ENCODE measurements at places on chromosomes 6 and 20.

- peaks cover 2% of the 10 kb centered on the region for H3K4me1 ChIP-seq
- no peaks in the 10 kb centered on the region for H3K36me3 ChIP-seq
- DNase-seq: no peak
- H3K4me3 ChIP-seq: no peak overlapping the region
- H3K27me3 ChIP-seq: peaks cover under 1% of the 10 kb centered on the region
- H3K27ac ChIP-seq: no peak overlapping the region
Measured at GRCh38 chr6:3726421-3726820, 25.1 kb downstream of the PXDC1 start.

GRCh38 chr6:46816626-46817025 is 23.4 kb downstream of the MEP1A start:
- DNase-seq: no peak
- no peak overlapping the region for H3K4me3 ChIP-seq
- H3K27ac ChIP-seq: no peak overlapping the region
- H3K27me3 ChIP-seq: no peaks in the 10 kb centered on the region

GRCh38 chr20:53699906-53700305 is 106.3 kb upstream of the ZNF217 start:
- no peaks in the 10 kb centered on the region for H3K27me3 ChIP-seq
- no peak overlapping the region for H3K4me3 ChIP-seq
- peaks cover 28% of the 10 kb centered on the region for H3K4me1 ChIP-seq
- DNase-seq: no peak
- H3K36me3 ChIP-seq: no peaks in the 10 kb centered on the region
- H3K27ac ChIP-seq: no peak overlapping the region

- peaks cover 2% of the 10 kb centered on the region for H3K36me3 ChIP-seq
- peak overlapping the region; percentile 80 for H3K4me3 ChIP-seq
- H3K4me1 ChIP-seq: peaks cover 34% of the 10 kb centered on the region
Measured at GRCh38 chr6:166245148-166245547, 63.0 kb downstream of the PRR18 start.

DNA sequence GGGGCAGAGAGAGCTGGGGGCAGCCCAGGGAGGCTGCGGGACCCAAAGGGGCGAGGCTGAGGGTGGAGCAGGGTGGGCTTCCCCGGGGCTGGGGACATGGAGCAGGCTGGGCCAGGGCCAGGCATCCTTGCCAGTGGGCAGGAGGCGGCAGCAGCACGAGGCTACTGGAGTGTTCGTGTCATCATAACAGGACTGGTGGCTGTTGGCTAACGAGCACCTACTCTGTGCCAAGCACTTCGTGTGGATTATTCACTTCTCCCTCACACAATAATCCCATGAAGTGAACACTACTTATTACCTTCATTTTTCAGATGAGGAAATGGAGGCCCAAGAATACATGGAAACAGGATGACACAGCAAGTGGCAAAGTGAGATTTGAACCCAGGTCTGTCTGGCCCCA is 41.7 kb downstream of the GRM4 start:
- H3K4me1 ChIP-seq: no peaks in the 10 kb centered on the region
- peaks cover 4% of the 10 kb centered on the region for H3K27me3 ChIP-seq
- no peak for DNase-seq

DNA sequence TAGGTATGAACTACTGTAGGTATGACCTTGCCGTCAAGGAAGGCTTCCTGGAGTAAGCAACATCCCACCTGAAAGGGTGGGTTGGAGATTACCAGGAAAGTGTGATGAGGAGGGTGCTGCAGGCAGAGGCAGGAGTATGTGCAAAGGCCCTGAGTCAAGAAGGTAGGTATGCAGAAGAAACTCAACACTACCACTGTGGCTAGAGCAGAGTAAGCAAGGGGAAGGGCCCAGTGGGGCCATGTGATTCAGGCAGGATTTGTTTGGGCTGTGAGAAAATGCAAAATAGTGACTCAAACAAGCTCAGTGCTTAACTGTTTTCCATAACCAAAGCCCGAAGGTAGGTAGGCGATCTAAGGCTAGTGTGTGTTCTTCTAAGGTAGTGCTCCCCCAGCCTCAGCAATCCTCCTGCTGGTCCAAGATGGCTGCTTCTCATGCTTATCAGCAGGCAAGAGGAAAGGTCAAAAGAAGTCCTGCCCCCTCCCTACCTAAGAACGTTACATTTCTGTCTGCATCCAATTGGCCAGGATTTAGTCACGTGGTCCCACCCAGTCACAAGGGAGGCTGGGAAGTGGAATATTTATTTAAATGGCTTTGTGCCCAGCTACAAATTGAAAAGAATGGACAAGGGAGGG is 36.2 kb upstream of the HMGA1 start:
- no peaks in the 10 kb centered on the region for H3K36me3 ChIP-seq
- peaks cover 13% of the 10 kb centered on the region for H3K27me3 ChIP-seq
- peaks cover 6% of the 10 kb centered on the region for H3K4me1 ChIP-seq
- no peak for DNase-seq
- H3K27ac ChIP-seq: no peak overlapping the region

GRCh38 chr6:122482750-122483080 is 11.1 kb upstream of the SERINC1 start:
- no peaks in the 10 kb centered on the region for H3K27me3 ChIP-seq
- H3K27ac ChIP-seq: no peak overlapping the region
- H3K4me1 ChIP-seq: no peaks in the 10 kb centered on the region

- H3K4me1 ChIP-seq: no peaks in the 10 kb centered on the region
- H3K4me3 ChIP-seq: no peak overlapping the region
- H3K27me3 ChIP-seq: no peaks in the 10 kb centered on the region
- H3K27ac ChIP-seq: no peak overlapping the region
- no peaks in the 10 kb centered on the region for H3K36me3 ChIP-seq
- DNase-seq: no peak
Measured at GRCh38 chr6:48826901-48827701, 636.0 kb downstream of the MMUT start.

- no peak overlapping the region for H3K27ac ChIP-seq
- H3K4me3 ChIP-seq: no peak overlapping the region
- H3K36me3 ChIP-seq: no peaks in the 10 kb centered on the region
- no peaks in the 10 kb centered on the region for H3K4me1 ChIP-seq
- H3K27me3 ChIP-seq: no peaks in the 10 kb centered on the region
- DNase-seq: no peak
Measured at GRCh38 chr6:12361042-12361765, 71.0 kb downstream of the EDN1 start.

DNA sequence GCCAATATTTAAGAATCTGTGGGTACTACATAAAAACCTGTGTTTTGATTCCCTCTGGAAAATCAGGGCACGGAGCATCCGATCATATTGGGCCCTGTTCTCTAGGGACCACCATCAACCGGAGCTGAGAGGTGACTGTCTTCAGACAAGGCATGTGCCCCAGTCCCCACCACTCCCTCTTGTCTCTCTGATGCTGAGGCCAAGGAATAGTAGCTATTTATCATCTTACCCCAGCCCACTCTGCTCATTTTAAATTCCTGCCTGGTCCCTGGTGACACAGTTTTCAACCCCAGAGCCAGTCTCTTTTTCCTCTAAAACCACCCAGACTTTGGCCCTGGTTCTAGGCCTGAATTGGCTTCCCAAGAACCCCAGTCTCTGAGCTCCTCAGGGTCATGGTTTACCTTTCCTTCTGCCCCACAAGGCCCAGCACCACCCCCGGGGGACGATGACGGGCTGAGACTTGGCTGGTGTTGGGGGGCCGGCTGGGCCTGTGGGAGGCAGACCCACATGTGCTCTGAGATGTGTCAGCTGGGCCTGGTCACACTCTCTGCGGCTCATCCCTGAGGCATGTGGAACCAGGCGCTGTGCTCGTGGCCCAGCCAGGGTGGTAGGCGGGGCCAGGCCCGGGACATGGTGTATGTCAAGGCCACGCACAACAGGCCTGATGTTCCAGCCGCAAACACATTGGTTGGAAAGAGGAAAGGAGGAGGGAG is 114.4 kb downstream of the CEBPB start:
- no peak for DNase-seq
- no peak overlapping the region for H3K27ac ChIP-seq
- H3K36me3 ChIP-seq: no peaks in the 10 kb centered on the region
- no peak overlapping the region for H3K4me3 ChIP-seq

- no peaks in the 10 kb centered on the region for H3K36me3 ChIP-seq
- no peak for DNase-seq
- H3K4me1 ChIP-seq: no peaks in the 10 kb centered on the region
- no peak overlapping the region for H3K4me3 ChIP-seq
- H3K27me3 ChIP-seq: no peaks in the 10 kb centered on the region
Measured at GRCh38 chr6:168044521-168045130, 34.4 kb downstream of the FRMD1 start.

DNA sequence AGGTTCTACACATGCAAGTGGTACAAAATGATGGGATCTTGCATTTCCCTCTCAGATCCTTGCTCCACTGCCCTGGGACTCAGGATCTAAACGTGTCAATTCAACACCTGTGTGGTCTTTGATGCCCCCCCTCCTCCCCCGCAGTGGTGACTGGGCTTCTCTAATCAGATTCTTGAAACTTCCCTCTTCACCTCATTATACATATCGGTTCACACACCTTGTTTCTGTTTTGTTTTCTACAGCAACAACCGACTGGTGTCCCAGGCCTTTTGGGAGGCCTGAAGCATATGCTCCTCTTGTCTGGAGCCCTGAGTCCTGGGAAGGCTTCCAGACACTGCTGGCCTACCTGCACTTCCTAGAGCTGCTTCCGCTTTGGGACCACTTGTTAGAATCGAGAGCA is 20.0 kb downstream of the SAMD3 start:
- H3K4me3 ChIP-seq: peak overlapping the region; percentile 27
- DNase-seq: no peak
- H3K4me1 ChIP-seq: peaks cover 8% of the 10 kb centered on the region
- no peaks in the 10 kb centered on the region for H3K27me3 ChIP-seq
- peak overlapping the region; percentile 11 for H3K27ac ChIP-seq
- H3K36me3 ChIP-seq: peaks cover 66% of the 10 kb centered on the region

- H3K4me3 ChIP-seq: no peak overlapping the region
- H3K27ac ChIP-seq: no peak overlapping the region
- DNase-seq: no peak
- H3K36me3 ChIP-seq: no peaks in the 10 kb centered on the region
- no peaks in the 10 kb centered on the region for H3K27me3 ChIP-seq
Measured at GRCh38 chr20:14877301-14878028, 540.1 kb upstream of the FLRT3 start.

DNA sequence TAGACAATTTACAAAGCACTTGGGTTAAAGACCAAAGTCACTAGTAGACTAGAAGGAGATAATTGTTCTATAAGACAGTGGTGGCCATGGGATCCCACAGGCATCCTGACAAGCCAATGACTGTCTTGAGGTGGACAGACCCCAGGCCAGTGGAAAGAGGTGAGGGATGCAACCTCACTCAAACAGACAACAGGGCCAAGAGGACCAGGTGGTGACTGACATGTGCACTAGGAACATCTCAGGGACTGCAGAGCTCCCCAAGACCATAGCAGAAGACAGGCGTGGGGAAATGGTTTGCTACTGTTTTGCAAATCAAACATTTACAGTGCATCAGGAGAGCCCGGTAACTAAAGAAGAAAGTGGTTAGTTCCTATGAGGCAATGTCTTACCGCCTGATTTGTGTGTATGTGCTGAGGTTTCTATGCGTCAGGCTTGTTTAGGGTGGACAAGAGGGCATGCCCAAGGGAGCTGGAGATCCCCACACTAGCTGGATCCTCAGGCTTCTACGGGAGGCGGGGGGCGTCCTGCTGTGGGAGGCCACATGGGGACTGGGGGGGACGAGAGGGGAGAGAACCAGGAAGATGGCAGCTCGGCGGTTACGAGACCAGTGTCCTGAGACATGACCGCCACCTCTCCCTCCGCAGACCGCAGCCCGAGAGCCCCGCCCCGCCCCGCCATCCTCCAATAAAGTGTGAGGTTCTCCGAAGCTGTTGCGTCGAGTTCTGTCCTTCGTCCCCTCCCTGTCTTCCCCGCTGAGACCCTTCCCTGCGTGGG is 623 bp upstream of the MRPS26 start:
- H3K36me3 ChIP-seq: peaks cover 13% of the 10 kb centered on the region
- H3K27ac ChIP-seq: peak overlapping the region; percentile 81
- DNase-seq: no peak
- H3K4me1 ChIP-seq: peaks cover 19% of the 10 kb centered on the region
- peak overlapping the region; percentile 91 for H3K4me3 ChIP-seq
- no peaks in the 10 kb centered on the region for H3K27me3 ChIP-seq

DNA sequence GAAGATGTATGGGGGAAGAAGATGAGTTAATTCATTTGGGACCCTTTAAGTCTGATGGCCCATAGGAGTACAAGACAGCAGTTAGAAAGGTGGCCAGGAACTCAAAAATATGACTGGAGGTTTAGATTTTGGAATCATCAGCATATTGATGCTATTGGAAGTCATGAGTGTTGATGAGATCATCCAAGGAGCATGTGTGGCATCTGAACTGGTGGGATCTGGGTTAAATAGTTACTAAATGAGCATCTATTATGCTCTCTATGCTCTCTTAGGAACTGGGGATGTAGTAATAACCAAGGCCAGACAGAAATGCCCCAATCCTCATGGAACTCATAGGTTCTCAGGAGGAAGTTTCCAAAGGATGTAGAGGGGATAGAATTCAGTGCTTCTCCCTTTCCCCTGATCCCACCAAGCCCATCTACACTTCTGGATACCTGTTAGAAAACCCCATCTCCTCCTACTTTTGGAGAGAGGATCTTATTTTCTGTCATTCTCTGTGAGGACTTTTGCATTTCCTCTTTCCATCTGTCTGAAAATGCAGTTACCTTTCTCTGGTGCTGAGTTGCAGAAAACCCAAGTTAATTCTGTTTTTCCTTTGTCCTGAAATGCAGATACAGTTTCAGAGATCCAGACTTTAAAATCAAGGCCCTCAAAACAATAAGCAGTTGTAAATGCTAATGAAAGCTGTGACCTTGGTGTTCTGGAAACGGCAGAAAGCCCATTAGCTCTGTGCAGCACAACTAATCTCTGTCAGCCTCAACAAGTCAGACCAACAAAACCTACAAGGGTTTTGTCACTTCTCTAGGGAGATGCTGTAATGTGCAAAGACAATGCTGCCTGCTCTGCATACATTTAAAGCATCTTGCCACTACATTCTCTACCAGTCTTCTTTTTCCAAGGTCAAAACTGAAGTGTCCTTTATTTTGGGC is 65.8 kb downstream of the TBC1D7 start:
- no peak overlapping the region for H3K27ac ChIP-seq
- H3K4me3 ChIP-seq: no peak overlapping the region
- DNase-seq: no peak
- peaks cover 8% of the 10 kb centered on the region for H3K4me1 ChIP-seq
- H3K36me3 ChIP-seq: peaks cover 2% of the 10 kb centered on the region
- peaks cover 2% of the 10 kb centered on the region for H3K27me3 ChIP-seq
